ENCODE measurements at places on chromosomes 6 and 20.

- DNase-seq: no peak
These were observed 10.4 kb upstream of the GCNT2 start for GRCh38 chr6:10510592-10511367.

DNA sequence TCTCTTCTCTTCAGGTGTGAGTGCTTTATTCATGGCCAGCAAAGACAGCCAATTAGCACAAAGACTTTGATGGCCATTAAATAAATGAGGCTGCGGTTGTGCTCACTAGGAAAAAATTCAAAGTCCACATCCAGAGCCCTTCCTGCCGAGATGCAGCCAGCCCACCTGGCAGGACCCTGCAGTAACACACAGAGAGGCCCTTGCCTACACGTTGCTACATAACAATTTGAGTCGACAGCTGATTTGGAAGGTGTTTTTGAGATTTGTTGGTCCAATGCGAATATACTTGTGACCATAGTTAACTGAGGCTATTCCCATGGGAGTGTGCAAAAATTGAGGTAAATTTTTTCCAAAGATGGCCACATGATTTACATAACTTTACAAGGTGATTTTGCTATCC lies 605.4 kb upstream of the HTR1E start:
- DNase-seq: no peak

DNA sequence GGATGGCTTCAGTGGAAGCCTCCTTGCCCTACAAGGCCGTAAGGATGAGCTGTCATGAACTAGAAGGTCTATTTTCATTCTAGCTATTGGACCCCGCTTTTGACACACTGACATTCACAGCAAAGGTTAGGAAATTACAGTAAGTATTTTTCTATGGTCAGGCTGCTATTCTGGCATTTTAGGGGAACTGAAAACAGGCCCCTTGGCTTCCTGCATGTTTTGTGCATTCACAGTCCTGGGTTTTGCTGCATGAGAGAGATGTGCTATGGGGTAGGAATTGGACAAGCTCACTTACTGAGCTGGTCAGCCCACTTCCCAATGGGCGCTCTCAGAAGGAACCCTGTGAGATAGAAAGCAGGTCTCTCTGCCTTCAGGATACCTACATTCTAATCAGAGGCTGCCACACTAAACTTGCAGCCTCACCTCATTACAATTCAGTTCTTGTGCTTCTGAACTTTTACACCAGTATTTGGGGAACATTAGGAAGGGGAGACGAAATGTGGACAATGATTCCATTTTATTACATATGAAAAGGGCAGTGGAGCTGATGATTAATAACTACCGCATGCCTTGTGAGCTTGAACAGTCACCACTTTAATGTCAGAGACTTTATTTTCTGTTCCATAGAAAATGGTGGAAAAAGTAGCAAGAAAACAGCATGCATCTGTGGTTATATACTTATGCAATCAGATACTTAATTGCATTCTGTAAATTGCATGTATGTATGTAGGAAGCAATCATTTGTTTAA lies 86.6 kb upstream of the TAB2 start:
- DNase-seq: no peak

GRCh38 chr6:3745566-3746118 lies 5.9 kb downstream of the PXDC1 start:
- no peak for DNase-seq

- no peak for DNase-seq
These were observed 13.3 kb downstream of the SLC22A1 start for GRCh38 chr6:160134779-160135547.

DNA sequence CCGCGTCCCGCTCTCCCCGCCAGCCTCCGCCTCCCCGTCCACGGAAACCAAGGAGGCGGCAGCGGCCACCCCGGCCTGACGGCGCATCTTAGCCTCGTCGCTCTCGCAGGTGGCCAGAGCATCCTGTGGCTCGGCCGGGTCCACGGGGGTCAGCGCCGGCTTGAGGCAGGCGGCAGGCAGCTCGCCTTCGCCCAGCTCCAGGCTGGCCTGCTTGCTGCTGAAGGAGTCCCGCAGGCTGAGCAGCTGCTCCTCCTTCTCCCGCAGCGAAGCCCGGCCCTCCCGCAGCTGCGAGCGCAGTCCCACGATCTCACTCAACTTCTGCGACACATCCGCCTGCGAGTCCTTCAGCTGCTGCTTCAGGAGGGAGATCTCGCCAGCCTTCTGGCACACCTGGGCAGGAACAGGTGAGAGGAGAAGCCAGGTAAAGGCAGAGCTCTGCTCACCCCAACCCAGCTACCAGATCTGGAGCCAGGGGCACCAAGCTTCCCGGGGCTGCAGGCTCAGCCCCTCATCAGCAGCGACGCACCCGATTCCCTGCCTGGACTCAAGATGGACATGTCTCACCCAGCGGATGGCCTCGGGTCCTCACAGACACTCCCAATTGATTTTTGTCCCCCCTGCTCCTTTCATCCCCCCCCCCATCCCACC lies 5.2 kb upstream of the FASTKD5 start:
- no peak for DNase-seq

DNA sequence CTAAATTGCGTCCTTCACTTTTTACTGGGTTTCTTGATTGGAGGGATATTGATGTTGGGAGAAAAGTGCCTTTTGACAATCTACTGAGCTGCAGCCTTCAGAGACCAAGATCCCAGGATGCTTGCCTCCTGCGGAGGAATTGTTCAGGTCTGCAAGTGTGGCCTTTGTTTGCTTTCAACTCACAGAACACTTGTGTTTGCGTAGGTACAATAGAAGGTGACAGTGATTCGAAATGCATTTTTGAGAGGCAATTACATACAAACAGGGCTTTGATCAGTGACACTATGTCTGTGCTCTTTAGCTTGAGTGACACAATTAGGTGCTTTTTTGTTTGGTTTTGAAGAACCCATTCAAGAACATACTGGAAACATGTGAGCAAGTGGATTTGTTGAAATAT lies 600.6 kb downstream of the QKI start:
- DNase-seq: no peak

- peak; percentile 45 for DNase-seq
These were observed 224.4 kb upstream of the FLRT3 start for GRCh38 chr20:14561741-14562221.

DNA sequence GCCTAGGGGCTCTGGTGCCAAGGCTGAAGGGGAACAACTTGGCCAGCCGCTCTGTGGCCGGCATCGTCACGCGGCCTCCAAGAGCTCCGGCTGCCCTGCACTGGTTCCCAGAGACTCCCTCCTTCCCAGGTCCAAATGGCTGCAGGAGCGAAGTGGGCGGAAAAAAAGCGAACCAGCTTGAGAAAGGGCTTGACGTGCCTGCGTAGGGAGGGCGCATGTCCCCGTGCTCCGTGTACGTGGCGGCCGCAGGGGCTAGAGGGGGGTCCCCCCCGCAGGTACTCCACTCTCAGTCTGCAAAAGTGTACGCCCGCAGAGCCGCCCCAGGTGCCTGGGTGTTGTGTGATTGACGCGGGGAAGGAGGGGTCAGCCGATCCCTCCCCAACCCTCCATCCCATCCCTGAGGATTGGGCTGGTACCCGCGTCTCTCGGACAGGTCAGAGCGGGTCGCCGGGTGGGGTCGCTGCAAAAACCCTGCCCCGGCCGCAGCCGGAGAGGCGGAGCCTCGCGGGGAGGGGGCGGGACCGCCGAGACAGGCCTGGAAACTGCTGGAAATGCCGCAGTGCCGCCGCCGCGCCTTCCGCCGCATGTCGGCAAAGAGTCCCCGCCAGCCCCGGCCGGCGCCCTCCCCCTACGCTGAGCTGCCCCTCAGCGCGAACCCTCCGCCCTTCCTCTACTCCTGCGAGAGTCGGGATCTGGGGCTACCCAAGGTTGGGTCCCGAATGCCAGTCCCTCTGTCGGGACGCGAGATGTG lies 814 bp upstream of the HSP90AB1 start:
- DNase-seq: peak; percentile 90

DNA sequence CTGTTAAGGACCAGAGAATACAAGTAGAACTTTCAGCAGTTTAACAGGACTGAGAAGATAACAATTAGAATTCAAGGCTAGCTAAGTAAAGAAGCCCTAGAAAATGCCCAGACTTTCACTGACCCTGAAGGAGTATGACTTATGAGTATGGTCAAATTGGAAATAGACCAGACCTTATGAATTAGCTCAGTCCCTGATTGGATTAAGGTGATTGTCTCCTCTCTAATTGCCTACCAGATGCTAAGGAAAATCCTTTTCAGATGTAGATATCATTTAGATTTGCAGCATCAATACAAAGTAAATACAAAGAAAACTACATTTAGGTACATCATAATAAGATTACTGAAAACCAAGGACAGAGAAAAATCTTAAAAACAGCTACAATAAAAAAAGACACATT lies 58.9 kb downstream of the CNR1 start:
- DNase-seq: no peak

GRCh38 chr20:33387177-33387576 lies 14.1 kb downstream of the CDK5RAP1 start:
- DNase-seq: no peak

- DNase-seq: no peak
These were observed 5.8 kb upstream of the GPR31 start for GRCh38 chr6:167163476-167164011.

DNA sequence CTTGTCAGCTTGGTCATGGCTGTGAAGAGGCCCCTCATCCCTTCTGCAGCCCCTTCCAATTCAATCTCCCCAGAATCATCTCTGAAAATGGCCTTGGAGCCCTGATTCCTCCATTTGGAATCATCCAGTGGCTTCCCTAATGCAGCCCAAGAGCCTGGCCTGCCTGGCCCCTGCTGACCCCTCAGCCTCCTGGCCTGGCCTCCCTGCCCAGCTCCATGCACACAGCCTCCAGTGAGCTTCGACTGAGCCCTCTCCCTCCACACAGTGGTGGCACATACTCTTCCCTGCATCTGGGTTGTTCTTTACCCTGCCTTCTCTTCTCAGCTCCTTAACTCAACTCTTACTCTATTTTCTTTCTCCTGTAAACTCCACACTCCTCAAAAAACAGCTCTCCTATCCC lies 120.9 kb downstream of the ANKRD60 start:
- DNase-seq: no peak

- no peak for DNase-seq
These were observed 264.1 kb upstream of the RIN2 start for GRCh38 chr20:19493794-19494495.

DNA sequence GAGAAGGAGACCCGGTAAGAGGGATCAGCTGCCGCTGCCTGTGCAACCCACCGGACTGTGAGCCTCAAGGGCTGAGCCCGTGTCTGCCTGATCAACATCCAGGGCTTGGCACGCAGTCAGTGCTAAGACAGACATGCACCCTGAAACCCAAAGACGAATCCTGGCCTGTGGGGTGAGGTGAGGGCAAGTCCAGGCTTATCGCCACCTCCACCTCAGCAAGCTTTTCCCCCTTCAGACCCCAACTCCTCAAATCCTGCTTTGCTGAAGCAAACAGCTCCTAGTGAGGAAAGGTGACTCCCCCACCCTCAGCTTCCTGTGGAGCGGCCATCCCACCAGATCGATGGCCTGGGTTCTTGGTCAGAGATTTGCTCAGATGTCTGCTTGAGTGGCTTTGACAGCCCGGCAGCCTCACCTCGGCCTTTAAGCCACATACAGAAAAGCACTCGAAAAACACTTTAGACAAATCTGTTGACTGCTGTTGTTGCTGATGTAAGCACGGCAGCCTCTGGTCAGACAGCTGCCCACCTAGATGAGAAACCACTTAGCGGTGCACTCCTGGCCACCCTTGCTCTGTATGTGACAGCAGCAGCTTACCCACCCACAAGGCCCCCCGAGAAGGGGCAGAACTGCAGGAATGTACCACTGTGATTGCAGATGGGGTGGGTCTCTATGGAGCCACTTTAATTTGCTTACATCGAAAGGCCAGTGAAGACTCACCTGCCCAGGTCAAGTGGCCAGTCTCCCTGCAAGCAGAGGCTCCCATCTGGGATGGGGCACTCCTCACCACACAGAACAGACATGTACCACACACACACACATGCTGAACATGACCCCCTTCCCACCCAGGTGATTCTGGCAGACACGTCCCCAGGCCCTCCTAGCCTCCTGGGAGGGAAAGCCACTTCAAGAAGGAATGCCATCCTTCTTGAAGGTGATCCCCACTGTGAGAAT lies 14.8 kb downstream of the MTCH1 start:
- no peak for DNase-seq

DNA sequence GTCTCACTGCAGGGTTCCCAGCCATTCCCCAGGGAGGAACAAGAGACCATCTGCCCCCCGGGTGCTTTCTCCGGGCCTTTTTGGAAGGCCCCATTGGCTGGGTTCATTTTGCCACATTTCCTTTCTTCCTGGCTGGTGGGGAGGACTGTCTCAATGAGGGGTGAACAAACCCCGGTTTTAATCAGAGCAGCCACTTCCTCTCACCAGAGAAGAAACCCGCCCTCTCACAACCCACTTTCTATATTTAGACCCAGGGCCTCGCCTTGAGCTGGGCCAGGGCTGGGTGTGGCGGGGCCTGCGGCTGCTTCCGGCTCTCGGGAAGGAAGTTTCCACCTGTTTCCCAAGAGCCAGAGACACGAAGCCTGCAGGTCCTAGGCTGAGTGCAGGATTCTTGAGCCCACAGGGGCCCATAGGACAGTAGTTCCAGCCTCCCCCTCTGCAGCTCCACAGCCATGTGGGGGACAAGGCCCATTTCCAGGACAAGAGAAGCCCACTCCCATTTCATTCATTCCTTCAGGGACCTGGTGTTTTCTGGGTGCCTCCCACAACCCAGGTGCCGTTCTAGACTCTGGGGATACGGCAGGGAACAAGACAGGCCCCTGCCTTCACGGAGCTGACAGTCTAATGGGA lies 41.8 kb downstream of the RBM38 start:
- no peak for DNase-seq

GRCh38 chr6:29946223-29947076 lies 4.1 kb downstream of the HLA-A start:
- no peak for DNase-seq
